AG08395 (cell line): ENCODE measurements at places on chromosomes 12 and 14.

DNA sequence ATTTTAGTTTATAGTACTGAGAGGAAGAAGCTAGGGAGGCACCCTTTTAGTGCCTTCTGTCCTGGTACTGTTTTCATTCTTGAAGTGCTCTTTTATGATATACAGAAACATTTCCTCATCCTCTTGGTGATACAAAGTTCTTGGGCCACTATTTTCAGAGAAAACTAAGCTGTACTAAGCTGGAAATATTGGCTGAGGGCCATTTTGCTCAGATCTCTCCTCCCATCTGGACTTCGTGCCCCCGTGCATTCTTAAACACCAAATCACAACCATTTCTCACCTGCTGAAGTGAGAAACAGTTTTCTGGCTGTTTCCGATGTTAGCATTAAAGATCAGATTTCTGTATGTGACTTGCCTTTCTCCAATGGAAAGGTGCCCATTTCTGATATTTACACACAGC lies 158.9 kb downstream of the FBXL14 start:
- DNase-seq = no peak

DNA sequence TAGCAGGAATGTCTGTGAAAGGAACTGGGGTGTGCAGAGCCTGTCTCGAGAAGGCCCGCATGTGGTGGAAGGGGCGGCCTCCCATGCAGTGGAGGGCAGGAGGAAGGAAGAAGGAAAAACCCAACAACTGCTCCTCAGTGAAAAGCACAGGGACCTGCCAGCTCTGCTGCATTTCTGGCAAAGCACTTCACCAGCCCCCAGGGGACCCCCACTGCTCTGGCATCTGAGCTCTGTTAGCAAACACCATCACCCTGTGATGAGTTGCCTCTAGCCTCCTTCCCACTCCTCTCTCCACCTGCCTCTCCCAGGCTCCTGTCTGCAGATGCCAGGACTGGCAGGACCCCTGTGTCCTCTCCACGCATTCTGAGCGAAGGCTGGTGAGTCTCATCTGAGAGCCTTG lies 69.0 kb upstream of the DDX11 start:
- DNase-seq = no peak

- DNase-seq = no peak
Observed at GRCh38 chr14:91089958-91090535, 23.8 kb upstream of the DGLUCY start.

DNA sequence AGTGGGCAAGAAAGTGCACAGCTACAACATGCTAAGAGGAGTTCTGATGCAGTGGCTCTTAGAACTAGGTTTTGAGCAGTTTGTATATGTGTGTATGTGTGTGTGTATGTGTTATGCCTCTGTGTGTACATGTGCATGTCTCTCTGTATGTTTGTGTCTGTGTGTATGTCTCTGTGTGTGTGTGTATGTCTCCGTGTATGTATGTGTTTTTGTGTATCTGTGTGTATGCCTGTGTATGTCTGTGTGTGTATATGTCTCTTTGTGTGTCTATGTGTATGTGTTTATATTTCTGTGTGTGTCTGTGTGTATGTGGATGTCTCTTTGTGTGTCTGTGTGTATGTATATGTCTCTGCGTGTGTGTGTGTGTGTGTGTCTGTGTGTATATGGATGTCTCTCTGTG lies 139.6 kb downstream of the C12orf75 start:
- no peak for DNase-seq

DNA sequence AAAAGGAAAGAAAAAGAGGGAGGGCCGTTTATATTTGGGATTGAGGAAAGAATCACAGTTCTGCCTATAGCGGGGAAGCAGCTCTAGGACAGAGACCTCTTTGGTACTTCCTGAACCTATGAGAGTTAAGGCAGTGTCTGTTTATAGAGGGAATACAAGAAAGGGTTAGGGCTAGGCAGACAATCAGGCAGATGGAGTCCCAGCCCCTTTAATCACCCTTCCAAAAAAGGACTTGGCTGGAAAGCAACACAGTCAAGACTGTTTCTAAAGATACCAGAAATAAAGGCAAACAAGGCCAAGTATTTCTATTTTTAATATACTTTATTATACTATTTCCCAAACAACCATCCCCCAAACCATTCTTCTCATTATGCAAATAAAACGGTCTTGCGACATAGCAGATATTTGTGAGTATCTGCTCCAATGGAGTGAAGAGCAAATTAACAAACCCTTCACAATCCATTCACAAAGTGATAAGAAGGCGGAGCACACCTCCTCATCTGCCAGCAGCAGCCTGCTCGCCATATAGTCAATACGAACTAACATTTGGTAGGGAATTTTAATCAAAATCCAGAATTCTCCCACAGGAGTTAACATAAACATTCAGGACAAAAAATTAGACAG lies 697 bp upstream of the GRIP1 start:
- no peak for DNase-seq

- no peak for DNase-seq
Observed at GRCh38 chr12:10623131-10623530, 9.7 kb upstream of the MAGOHB start.

DNA sequence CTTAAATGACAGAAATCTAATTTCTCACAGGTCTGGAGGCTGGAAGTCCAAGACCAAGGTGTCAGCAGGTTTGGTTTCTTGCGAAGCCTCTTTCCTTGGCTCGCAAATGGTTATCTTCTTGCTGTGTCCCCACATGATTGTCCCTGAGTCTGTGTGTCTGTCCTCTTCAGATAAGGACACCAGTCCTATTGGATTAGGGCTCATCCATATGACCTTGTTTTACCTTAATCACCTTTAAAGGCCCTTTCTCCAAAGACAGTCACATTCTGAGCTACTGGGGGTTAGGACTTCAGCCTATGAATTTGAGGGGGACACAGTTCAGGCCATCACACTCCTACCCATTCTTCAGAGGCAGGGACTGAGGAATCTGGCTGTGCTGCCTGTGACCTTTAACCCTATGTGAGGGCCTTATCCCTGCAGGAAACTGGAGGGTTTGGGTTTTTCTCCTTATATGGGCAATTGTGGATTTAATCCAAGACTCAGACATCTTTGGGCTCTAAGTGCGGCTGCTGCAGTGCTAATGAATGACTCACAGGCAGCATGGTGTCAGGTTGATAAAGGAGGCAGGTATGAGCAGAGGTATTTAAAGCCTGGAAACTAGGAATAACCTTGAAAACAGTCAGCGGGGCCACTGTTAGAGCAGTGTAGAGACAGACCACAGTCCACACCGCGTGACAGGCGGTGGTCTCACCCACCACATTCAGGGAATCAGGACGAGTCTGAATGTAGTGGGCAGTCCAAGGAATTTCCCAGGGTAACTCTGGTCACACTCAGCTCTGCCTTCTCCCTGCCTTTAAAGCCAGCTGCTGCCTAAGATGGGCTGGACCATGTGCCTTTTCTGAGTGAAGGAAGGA lies 10.2 kb downstream of the TPCN1 start:
- DNase-seq = no peak

DNA sequence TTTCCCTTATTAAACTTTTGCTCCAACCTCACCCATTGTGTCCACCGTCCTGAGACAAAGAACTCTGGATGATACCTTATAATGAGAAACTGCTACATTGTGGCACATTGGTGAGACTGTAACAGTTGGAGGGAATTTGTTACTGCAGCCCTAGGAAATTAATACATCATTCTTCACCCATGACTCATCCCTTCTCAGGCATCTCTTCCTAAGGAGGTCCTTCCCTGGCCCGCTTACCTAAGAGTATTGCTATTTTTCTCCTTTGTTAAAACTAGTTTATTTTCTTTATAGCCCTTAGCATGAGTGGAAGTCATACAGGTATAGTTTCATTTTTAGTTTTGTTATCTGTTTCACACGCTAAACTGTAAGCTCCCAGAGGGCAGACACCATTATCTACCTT lies 87.1 kb downstream of the TMEM260 start:
- DNase-seq = peak; percentile 13

DNA sequence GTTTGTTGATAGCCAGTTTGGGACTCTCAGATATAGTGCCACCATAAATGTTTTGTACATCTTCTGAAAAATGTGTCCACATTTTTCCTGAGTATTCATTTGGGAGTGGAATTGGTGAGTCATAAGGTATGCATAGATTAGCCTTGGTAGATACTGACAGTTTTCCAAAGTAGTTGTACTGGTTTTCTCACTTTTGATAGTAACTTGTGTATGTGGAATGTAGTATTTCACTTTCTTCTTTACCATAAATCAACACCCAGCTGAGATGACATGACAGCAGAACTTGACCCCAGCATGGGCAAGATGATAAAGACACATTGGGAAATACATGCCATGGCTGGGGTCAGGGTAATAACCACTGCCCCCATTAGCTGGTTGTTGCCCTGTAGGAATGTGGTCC lies 5.4 kb downstream of the FBXW8 start:
- DNase-seq = peak; percentile 21

GRCh38 chr12:87518481-87518880 lies 510.7 kb downstream of the C12orf50 start:
- DNase-seq = no peak

GRCh38 chr12:10863512-10864218 lies 14.4 kb upstream of the PRR4 start:
- no peak for DNase-seq

GRCh38 chr12:101074940-101075680 lies 134.9 kb downstream of the SLC5A8 start:
- DNase-seq = peak; percentile 14

GRCh38 chr12:89087149-89087825 lies 265.0 kb downstream of the DUSP6 start:
- DNase-seq = no peak
